Epithelial cell of proximal tubule (primary cell): ENCODE measurements at places on chromosomes 11 and 22. TPM values are rescaled to one million over a fixed set of nuclear protein-coding genes. Genes with fewer than 3 reads are reported as not detected.
A peak's percentile ranks its signal among the peaks of the same experiment; 100 is the strongest.

GRCh38 chr11:35214792-35215193 is 75.8 kb downstream of the CD44 start:
- peak; percentile 96 for DNase-seq

DNA sequence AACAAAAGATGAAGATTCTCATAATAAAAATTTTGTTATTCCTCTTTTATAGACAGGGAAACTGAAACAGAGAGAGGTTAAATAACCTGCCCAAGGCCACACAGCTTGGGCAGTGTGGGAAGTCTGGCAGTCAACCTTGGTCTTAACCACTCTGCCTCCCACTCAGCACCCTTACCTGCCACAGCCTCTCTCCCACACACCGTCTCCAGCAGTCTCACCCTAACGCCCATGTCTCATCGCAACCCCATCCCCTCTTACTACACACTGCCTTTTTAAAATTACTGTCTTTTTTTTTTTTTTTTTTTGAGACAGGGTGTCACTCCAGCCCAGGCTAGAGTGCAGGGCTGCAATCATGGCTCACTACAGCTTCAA is 25.0 kb downstream of the ARRB1 start:
- no peak for DNase-seq

- no peak for DNase-seq
Measured at GRCh38 chr11:89405629-89406028, 85.5 kb downstream of the NOX4 start.

- no peak for DNase-seq
Measured at GRCh38 chr22:40603088-40603605, 33.4 kb downstream of the MRTFA start.

DNA sequence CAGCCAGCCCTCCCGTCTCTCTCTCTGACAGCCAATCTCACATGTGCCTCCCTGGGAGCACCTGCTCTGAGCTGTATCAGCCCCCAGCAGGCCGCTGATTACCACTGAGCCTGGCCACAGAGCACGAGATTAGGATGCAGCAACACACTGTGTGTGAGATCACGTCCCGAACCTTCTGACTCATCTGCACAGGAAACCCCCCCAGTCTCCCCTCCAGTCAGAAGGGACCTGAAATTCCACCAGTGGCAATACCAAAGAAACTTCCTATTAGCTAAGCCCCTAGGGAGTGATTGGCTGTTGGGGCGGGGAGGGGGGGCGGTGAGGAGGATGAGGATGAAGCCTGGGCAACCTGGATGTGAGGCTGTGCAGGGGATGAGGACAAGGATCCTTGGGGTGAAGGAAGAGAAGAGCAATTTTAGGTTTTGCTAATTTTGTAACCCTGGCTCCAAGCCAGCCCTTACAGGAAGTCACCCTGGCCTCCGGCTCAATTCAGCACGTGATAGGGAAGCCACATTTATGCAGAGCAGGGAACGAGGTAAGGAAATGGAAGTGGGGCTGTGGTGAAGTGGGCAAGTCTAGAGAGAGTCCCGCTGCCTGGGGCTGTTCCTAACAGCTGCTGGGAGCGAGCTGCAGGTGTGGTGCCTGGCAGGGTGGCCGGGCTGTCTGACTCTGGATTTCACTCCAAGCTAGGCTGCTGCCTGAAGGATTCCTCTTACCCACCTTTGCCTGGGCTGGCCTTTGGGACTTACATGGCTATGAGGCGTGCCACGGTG is 1.9 kb downstream of the SLC43A3 start:
- DNase-seq, result peak; percentile 89

DNA sequence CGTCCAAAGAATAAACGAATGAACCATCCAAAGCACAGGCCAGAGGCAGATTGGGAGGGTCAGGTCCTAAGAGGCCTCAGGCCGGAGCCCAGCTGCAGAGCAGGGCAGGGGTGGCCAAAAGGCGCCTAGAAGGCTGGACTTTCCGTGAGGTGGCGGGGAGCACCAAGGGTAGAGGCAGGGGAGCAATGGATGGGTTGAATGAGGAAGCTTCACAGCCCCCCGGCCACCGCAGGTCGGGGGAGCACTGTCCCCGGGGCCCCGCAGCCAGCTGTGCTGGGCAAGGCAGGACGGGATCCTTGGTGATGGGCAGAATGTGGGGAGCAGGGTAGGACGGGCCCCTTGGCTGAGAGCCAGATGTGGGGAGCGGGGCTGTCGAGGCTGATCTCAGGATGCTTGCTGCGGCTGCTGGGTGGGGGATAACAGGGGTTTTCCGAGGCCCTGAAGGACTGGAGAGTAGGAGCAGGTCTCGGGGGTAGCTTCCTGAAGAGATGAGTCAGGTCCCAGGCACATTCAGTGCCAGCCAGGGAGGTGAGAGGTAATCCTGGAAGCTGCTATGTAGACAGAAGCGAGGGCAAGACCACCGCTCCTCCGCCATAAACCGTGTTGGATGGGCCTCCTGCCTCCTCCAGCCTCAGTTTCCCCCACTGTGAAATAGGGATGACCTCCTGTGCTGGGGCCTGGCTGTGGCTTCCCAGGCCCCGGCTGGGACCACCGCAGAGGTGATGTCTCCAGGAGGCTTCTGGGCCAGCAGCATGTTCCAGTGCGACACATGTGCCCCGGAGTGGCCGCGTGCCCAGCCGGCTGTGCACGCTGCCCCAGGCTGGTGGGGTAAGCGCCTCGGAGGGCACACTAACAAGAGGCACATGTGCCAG is 34.6 kb upstream of the KCNQ1OT1 start:
- no peak for DNase-seq

DNA sequence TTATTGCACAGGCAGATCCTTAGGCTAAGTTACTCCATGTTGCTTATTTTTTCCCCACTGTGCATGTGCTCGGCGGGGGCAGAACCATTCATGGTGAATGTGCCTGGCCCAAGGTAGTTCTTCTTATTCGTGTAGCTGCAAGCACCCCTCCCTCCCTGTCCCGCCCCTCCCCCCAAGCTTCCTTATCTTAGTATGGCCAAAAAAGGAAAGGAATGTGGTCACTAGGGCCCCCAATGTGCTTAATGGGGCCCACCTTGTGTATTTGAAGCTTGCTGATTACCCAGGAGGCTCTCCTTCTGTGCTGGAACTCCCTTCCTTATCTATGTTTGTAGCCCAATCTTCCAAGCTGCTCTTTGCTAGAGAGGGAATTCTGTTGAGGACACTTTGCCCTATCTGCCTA is 1259.7 kb upstream of the RAG2 start:
- no peak for DNase-seq

DNA sequence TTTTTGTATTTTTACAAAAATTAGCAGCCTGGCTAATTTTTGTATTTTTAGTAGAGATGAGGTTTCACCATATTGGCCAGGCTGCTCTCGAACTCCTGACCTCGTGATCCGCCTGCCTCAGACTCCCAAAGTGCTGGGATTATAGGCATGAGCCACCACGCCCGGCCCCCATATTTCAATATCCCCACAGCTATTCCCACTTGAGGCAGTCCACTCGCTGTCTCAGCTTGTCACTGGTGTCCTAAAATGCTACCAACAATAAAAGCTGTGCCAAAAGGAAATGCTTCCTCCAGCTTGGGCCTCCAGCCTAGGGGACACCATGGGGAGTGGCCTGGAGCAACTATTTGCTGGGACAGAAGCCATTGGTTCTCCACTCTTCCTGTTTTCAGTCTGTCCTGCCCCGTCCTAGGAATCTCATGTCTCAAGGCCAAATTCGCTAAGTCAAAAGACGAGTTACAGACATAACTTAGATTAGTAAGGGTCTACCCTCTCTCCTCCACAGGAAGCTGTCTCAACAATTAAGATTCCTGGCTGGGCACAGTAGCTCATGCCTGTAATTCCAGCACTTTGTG is 7.3 kb upstream of the SPINDOC start:
- DNase-seq, result no peak

DNA sequence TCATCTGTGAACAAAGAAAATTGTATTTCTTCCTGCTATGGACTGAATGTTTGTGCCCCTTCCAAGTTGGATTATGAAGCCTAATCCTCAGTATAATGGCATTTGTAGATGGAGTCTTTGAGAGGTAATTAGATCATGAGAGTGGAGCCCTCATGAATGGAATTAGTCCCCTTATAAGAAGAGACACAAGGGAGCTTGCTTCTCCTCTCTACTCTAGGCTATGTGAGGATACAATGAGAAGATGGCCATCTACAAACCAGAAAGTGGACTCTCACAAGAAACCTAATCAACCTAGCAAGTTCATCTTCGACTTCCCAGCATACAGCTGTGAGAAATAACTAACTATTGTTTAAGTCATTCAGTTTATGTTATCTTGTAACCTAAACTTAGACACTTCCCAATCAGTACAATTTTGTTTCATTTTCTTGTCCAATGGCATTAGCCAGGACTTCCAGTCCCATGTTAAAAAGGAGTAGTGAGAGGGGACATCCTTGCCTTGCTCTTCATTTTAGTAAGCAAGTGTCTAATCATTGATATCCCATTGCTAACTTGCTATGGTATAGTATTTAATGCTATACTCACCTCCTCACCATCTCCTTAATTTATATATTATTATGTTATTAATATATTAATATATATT is 45.7 kb downstream of the PDGFD start:
- DNase-seq, result no peak

GRCh38 chr11:8070417-8071115 is 10.4 kb upstream of the TUB start:
- no peak for DNase-seq

GRCh38 chr11:64644647-64645275 is 53.7 kb downstream of the SLC22A12 start:
- DNase-seq, result no peak

DNA sequence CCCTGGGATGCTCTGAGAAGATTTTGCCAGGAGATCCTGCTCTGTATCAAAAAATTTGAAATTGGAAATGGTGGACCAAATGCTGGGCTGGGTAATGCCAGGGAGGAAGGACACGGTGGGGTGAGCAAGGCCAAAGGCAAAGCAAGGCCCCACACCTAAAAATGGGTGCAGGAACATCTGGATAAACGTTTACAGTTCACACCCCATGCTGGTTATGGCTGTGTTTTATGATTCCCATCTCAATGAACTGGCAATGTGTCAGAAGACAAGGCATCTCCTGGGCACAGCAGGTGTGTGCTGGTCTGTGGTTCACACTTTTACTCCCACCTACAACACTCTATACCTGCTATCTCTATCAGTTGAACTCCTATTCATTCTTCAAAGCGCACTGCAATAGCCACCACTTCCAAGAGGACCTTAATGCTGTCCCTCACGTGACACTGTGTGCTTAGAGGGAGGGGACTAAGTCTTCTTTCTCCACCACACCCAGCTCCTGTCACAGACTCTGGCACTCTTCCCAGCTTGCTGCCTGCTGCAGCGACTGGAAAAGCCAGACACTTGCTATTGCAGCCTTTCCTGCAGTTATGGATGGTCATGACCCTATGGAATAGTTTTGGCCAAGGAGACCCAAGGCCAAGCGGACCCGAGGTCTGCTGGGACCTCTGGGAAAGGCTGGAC is 277.5 kb downstream of the CTTN start:
- DNase-seq, result no peak

DNA sequence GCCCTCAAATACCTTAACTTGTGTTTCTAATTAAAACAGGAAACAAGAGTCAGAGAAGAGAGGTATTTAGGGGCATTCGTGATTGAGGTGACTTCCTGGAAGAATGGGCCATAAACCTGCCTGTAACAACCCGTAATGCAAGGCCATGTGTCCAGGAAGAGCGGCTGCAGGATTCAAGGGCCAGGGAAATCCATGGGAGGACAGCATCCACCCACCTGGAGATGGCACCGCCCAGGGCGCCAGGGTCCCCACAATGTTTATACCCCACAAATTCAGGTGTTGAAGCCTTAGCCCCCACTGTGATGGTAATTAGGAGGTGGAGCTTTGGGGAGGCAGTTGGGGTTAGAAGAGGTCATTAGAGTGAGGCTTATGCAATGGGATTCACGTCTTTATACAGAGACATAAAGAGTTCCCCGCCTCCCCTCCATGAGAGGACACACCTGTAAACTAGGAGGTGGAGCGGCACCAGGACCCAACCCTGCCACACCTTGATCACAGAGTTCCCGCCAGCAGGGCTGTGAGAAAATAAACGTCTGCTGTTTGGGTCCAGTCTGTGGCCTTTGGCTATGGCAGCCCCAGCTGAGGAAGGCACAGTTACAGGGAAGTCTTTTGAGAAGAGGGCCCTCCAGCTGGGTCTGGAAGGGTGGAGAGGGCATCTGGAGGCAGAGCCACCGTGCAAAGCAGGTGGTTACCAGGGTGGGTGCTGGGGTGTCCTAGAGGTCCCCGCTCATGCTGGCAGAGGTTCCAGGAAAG is 1394.3 kb downstream of the TBC1D22A start:
- DNase-seq, result no peak

GRCh38 chr11:131195661-131196517 is 174.5 kb upstream of the NTM start:
- peak; percentile 6 for DNase-seq

DNA sequence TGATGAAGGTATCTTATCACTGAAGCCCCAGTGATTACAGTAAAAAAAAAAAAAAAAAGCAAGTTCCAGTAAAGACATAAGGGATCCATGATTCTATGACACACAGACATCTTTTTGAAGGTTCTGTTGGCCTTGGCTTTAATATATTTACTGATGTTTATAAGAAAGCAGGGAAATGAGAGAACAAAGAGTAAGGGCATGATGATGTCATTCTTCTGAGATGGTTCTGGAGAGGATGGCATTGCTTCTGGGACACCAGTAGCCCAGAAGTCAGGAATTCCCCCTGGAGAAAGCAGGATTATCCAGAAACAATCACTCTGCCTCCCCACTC is 233.6 kb downstream of the FAM76B start:
- no peak for DNase-seq

DNA sequence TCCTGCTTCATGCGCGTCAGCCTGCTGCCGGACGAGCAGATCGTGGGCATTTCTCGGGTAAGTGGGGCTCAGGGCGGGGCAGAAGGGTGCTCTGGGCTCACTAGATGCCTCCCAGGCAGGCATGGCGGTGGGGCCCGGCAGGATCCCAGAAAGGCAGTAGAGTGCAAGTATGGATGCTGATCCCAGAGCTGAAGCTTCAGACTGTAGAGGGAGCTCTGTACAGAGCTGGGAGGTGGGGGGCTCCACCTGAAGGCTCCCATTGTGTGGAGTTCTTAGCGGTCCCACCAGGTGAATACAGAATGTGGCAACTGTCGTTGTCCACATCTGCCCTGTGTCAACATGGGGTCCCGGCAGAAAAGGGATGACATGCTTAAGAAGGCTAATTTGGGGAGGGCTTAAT is 16.5 kb upstream of the RHOD start:
- no peak for DNase-seq

DNA sequence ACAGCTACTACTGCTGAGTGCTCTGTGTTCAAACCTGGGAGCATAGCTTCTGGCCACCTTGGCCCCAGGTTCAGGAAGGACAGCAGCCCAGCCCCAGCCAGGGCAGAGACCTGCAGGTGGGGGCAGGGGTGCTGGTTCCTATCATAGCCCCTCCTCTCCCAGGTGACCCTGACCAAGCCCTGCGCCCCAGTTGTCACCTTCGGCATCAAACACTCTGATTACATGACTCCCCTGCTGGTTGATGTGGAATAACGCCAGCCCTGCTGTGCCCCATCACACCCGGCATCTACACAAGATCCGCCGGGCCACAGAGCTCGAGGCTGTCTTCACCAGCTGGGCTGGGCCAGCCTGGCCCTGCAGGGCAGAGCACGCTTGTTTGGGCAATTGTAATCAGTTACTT is 6.9 kb downstream of the SCGB1C1 start:
- no peak for DNase-seq

Gene FAM111A
- 36.8 and 44.7 TPM in 2 replicates for total RNA-seq

Gene OTOG
- not detected in 2 replicates for total RNA-seq

Gene MRGPRX1
- total RNA-seq, result not detected in 2 replicates

Gene ATG16L2
- total RNA-seq, result 7.3 and 40.1 TPM in 2 replicates

Gene DERL3
- total RNA-seq, result 0.12 and 2.3 TPM in 2 replicates

Gene IPO7
- 57.5 and 60.6 TPM in 2 replicates for total RNA-seq

Gene LRRN4CL
- not detected in 2 replicates for total RNA-seq

Gene SLC6A5
- not detected in 2 replicates for total RNA-seq

Gene MS4A6A
- total RNA-seq, result not detected in 2 replicates

Gene SAA1
- total RNA-seq, result 46.7 and 69.7 TPM in 2 replicates

Gene MMP26
- not detected in 2 replicates for total RNA-seq

Gene OOSP2
- not detected in 2 replicates for total RNA-seq
